ENCODE measurements at places on chromosomes 4 and X. TPM values are rescaled to one million over a fixed set of nuclear protein-coding genes. Genes with fewer than 3 reads are reported as not detected.

GRCh38 chr4:54063737-54064316 is 578 bp downstream of the CHIC2 start:
- peak; percentile 58 for DNase-seq

DNA sequence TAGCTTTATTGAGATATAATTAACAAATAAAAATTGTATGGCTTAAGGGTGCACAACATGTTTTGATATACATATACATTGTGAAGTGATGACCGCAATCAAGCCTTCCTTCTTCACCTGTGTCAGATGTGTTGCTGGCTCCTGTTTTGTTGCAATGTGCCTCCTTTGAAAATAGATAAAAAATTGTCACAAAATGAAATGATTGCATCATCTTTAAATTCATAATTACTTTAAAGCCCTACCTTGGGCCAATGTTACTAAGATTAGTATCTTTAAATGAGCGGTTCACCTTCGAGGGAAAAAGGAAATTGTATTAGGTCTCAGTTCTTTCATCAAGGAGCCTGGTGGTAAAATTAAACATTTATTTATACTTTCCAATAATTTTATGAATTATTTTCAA is 77.3 kb downstream of the GPRIN3 start:
- DNase-seq, result no peak

DNA sequence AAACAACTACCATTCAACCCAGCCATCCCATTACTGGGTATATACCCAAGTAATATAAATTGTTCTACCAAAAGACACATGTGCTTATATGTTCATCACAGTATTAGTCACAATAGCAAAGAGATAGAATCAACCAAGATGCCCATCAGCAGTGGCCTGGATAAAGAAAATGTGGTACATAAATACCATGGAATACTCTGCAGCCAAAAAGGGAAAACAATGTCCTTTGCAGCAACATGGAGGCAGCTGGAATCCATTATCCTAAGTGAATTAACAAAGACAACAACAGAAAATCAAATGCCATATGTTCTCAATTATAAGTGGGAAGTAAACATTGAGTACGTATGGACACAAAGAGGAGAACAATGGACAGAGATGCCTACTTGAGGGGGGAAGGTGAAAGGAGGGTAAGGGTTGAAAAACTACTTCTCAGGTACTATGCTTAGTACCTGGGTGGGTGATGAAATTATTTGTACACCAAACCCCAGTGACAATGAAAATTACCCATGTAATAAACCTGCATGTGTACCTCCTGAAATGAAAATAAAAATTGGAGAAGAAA is 632.1 kb upstream of the AADAT start:
- no peak for DNase-seq

Gene SULT1E1
- 254 TPM for polyA plus RNA-seq
